ENCODE measurements at places on chromosomes 5 and 9.
A peak's percentile ranks its signal among the peaks of the same experiment; 100 is the strongest.

- DNase-seq, result no peak
Observed at GRCh38 chr9:78214492-78214891, 21.4 kb upstream of the CEP78 start.

DNA sequence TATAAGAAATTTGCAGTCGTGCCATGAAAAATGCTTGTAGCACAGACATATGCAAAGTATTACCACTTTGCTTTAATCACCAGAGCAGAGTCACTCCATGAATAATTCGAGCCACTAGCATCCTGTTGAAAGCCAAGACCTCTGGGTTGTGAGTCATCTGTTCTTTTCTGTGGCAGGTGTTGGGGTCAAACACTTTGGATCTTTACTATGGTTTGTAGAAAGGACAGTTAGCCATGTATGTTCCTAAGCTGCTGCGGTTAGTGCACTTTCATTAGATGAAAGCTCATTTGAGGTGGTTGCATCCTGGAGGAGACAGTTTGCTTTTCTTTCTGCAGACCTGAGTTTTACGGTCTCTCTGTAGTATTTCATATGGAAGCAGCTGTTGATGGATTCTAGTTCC lies 223.7 kb downstream of the DMRT2 start:
- no peak for DNase-seq

DNA sequence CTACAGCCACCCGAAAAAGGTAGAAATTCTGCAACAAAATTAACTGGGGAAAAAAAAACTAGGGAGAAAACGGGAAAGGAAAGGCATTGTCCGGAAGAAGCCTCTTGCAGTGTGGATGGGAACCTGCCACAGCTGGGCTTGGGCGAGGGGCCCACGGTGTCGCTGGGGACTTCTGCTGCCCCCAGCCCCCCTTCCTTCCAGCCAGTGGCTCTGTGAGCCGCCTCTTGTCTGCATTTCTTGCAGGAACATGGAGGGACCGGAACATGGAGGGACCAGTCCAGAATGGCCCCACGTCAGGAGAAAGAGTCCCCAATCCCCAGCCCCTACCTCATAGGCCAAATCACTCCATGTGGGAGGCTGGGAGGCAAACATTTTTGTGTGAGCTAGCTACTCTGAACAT lies 36.9 kb upstream of the EXOC3 start:
- DNase-seq, result no peak

DNA sequence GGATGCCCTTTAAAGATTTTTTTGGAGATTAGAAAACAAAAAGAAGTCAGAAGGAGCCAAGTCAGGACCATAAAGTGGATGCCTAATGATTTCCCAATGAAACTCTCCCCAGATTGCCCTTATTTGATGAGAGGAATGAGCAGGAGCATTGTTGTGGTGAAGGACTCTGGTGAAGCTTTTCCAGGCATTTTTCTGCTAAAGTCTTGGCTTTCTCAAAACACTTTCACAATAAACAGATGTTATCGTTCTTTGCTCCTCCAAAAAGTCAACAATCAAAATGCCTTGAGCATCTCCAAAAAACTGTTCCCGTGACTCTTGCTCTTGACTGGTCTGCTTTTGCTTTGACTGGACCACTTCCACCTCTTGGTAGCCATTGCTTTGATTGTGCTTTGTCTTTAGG lies 121.8 kb downstream of the CAAP1 start:
- DNase-seq, result no peak

DNA sequence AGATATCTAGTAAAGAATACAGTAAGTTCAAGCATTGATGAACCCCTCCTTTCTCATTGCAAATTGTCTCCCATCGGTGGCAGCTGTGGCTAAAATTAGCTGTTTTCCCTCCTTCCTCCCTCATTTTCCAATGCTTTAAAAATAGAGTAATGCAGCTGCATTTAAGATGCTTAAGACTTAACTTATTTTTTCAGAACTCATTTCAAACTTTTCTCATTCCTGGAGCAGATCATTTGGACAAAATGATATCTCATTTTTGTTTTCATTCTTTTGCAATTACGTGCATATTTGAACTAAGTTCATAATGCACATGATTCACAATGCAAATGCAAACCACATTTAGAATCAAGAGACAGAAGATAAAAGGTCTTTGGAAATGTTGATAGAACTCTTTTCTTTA lies 14.6 kb downstream of the HSPB3 start:
- peak; percentile 76 for DNase-seq

DNA sequence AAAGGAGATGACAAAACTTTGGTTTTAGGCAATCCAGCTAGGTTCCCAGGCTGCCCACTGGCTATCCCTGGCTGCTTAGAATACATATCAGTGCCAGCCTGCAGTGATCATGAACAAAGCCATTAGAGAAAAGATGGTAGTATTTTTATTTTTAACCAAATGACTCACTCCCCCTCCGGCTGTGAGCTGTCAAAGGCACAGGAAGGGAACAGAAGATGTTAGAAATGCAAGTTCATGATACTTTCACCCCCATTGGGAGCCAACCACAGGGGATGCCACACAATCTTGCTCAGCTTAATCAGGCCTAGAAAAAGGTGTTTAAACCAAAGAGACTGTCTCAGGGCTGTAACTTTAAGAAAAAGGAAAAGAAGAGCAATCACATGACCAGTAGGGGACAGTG lies 70.3 kb upstream of the ASTN2 start:
- peak; percentile 2 for DNase-seq

DNA sequence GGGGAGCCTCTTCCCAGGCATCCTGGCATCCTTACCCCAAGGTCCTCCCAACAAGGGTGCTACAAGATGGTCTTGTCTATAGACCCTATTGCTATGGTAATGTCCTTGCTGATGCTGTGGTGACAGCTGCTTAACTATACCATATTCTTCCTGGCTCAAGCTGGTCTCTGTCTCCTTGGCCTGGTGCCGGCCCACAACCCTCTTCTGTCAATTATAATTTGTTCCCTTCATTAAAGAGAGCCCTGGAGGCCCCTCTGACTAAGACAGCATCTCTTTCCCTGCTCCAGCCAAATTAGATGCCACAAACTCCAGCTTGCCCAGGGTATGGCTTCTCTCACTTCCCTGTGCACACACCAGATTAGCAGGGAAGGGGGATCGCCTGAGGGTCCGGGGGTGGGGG lies 86.7 kb downstream of the PSD2 start:
- DNase-seq, result no peak
